ENCODE measurements at places on chromosomes 11 and 22.

DNA sequence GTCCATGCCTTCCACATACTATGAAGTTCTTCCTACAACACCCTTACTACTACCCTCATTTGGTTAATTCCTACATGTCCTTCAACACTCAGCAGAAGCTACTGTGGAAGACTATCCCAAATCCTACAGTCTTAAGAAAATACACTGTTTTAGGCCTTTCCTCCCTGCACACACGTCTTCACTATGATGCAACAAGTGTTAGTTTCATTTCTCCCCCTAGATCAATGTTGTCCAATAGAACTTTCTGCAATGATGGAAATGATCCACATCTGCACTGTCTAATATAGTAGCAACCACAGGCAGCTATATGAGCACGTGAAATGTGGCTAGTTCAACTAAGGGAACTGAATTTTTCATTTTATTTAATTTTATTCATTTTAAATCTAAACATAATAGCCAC, 46.7 kb upstream of the CCDC34 start:
- DNase-seq: no peak

DNA sequence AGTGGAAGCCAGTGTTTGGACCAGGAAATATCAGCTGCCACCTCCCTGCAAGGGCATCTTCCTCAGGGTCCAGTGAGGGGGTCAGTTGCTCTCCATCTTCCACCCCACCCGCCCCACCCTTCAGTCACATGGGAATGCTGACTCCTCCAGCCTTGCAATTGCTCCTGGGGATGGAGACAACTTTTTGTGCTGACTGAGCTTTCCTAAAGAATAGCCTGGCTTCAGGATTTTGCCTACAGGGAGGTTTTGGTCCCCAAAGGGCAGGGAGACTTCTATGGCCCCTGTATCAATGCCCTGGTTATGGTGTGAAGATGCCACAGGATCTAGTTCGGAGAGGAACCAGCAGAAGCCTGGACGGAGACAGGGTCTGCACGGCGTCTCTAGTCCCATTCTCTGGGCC, 124.0 kb upstream of the LMO1 start:
- DNase-seq: no peak

DNA sequence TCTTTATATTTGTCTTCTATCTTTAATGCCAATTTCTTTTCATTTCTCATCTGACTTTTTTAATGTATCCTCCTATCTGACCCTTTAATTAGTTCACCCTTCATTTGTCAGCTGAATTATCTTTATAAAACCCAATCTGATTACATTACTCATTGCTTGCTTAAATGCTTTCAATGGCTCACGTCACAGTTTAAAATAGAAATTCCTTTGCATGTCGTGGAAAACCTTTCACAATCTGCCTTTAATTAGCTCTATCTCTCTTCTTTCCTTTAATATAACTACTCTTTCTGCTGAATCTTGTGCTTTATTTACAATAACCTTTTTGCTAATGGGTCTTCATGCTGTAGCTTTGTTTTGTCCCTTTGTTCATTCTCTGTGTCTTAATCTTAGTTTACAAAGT, 125.7 kb downstream of the DYNC2H1 start:
- no peak for DNase-seq

DNA sequence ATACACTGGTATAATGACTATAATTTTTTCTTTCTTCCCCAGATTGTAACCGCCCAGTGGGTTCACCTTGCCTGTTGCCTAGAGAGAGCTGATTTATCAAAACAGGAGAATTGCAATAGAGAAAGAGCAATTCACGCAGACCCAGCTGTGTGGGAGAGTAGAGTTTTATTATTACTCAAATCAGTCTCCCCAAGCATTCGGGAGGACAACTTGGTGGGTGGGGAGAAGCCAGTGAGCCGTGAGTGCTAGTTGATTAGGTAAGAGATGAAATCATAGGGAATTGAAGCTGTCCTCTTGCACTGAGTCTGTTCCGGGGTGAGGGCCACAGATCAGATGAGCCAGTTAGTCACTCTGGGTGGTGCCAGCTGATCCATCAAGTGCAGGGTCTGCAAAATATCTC, 73.2 kb downstream of the SLC35F2 start:
- DNase-seq: no peak

GRCh38 chr22:46196278-46196677, 46.0 kb downstream of the PPARA start:
- no peak for DNase-seq

DNA sequence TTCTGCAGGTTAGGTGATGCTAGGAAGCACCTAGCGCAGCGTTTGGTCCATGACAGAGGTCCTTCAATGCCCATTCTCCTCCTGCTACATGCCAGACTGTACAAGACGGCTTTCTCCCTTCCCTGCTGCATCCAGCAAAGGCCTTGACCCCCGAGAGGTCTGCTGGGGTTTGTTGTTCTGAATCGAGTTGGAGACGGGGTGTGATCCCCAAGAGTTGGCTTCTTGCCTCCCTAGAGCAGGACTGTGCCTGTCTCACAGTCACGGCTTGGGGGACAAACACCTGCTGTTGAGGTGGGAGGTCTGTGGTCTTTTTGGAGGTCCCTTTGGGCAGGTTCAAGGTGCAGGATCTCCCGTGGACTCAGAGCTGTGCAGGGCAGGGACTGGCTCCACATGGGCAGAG, 352.3 kb upstream of the B3GAT1 start:
- DNase-seq: no peak

GRCh38 chr11:46445192-46445919, 53.8 kb upstream of the CHRM4 start:
- DNase-seq: no peak

DNA sequence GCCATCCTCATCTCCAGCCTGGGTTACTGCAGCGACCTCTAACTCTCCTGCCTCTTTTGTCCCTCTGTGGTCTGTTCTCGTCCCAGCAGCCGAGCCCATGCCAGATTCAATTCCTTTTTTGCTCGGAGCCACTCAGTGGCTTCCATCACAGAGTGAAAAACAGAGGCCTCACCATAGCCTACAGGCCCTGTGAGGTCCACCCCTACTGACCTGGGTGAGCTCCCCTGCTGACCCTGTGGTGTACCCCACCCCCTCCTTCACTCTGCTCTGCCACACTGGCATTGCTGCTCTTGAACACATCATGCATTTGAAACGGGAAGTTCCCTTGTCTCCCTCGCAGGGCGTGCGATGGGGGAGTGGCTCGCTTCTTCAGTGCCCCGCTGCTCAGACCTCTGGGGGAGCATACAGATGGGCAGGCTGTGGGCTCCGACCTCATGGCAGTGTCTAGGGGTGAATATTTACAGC, 2.1 kb downstream of the AIP start:
- DNase-seq: peak; percentile 43

- no peak for DNase-seq
Measured at GRCh38 chr22:36787204-36787988, 11.5 kb upstream of the IFT27 start.

- no peak for DNase-seq
Measured at GRCh38 chr11:786235-787083, 3.4 kb downstream of the CEND1 start.

DNA sequence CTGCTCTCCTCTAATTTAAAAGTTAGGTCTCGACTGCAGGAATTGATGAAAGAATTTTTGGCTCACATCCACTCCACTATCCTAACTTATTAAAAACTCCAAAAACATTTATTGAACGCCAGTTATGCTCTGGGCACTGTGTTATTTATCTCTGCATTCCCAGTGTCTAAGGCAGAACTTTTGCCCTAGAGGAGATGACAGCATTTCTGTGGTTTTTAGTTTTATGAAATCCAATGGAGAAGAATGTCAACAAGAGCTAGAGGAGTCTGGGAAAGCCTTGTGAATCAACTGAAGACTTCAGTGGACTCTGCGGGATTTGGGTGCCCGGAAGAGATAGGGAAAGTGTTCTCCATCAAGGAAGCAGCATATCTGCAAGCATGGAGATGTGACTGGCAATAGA, 217.0 kb upstream of the PGR start:
- no peak for DNase-seq

DNA sequence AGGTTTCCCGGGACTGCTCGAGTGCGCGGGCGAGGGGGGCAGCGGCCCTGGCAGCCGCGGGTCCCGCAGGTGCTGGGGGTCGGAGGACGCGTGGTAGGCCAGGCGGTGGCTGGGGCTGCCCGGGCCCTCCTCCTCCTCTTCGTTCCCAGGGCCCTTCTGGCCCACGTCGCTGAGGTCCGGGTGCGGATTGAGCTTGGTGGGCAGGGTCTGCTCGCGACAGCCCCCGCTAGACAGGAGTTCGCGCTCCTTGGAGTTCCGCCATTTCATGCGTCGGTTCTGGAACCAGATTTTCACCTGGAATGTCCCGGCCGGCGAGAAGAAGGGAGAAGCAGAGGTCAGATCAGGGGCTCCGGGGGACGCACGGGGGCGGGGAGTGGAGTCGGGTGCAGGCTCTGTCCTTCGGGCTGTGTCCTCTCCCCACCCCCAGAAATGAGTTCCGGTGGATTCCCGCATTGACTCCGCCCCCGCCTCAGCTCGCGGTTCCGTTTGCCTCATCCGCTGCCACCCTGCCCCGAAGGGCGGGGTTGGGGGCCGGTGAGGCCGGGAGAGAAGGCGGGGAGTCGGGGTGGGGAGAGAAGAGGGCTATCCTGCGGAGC, 3.9 kb downstream of the DBX1 start:
- peak; percentile 4 for DNase-seq

GRCh38 chr11:47376525-47377371, 1.6 kb downstream of the SPI1 start:
- DNase-seq: no peak

Data from RPMI8226 (cell line).